ENCODE measurements at places on chromosomes 2 and 18. TPM values are rescaled to one million over a fixed set of nuclear protein-coding genes. Genes with fewer than 3 reads are reported as not detected.

The C1QL2 gene
- total RNA-seq, result 0.48 TPM

The CRYBA2 gene
- total RNA-seq, result not detected

The RGPD4 gene
- total RNA-seq, result 0.06 TPM

The LYPD6B gene
- total RNA-seq, result 0.10 TPM

The LRATD1 gene
- 0.10 TPM for total RNA-seq

The C1GALT1C1L gene
- 2.3 TPM for total RNA-seq

The RAB27B gene
- total RNA-seq, result 11.1 TPM

The SLC11A1 gene
- total RNA-seq, result 0.08 TPM

The IL36G gene
- not detected for total RNA-seq

Measured in A549 treated with Hydrocortisone at 1 μM for 4 hours (cell line).